CD8-positive, alpha-beta T cell (primary cell): ENCODE measurements at places on chromosomes 3 and 15.

- no peak for DNase-seq
Measured at GRCh38 chr3:106172780-106173179, 304.0 kb upstream of the CBLB start.

DNA sequence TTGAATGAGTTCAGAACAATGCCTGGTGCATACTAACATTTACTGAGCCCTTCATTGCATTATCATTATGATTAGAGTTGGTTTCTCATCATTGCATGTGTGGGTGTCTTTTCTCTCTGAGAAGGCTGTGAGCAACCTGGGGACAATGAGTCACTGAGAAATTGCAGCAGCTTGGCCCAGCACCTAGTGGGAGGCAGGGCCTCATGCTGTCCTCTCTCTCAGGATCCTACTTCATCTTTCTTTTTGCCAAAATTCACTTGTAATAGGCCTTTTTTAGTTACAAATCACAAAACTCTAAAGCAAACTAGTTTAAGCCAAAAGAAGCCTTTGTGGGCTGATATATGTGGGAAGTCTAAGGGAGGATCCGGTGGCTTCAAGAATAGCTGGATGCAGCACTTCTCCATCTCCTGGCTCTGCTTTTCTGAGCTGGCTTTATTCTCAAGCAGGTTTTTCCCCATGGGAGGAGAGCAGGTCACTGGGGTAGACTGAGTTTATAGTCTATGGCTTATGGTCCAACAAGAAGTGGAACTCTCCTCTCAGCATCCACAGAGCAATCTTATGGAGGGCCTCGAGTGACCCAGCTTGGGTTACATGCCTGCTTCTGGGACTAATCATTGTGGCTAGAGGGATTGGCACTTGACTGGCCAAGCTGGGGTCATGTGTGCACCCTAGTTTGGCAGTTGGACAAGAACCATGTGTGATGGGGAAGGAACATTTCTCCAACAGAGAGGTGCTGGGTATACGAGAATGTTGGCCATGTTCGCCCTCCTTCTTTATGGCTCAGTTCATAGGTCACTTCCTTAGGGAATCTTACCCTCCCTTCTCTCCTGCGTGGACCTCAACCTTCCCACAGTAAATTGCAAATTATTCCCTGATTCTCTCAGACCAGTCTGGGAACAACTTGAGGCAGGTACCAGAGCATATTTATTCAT, 8.7 kb upstream of the CAMK1 start:
- no peak for DNase-seq

GRCh38 chr3:185585518-185585858, 607 bp upstream of the SENP2 start:
- no peak for DNase-seq

DNA sequence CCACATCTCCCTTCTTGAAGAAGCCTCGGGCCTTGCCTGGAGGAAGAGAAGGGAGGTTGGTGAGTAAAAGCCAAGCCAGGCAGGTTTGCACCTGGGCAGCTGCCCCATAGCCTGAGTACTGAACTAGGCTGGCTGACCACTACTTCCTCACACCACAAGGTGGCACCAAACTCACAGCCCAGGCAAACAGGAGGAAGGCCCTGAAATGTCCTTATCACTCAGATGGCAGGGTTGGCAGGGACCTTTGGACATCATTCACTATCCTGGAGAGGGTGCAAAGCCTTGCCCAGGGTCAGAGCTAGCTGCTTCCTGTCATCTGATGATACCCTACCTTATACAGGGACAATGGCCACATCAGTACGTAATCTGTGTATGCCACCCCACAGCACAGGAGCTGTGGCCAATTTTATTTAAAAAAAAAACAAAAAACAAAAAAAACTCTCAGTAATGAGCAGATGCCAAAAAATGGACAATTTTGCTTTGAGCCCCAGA, 2.2 kb upstream of the GRAMD2A start:
- peak; percentile 77 for DNase-seq

DNA sequence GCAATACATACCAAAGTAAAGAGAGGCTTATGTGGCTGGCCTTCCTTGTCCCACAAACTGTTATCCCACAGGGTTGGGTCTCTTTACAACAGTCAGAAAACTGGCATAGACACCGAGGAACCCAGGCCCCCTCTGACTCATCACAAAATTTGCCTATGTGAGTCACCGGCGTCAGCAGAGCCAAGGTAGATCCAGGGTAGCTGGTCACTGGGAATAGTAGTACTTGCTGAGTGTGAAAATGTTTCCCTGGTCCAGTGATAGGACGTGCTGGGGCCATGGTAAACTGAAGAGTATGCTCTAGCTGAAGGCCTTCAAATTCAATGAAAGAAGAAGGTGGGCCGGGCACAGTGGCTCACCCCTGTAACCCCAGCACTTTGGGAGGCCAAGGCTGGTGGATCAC, 27.1 kb upstream of the SKIL start:
- DNase-seq: no peak

GRCh38 chr15:100341239-100341749, 481 bp downstream of the ADAMTS17 start:
- no peak for DNase-seq

DNA sequence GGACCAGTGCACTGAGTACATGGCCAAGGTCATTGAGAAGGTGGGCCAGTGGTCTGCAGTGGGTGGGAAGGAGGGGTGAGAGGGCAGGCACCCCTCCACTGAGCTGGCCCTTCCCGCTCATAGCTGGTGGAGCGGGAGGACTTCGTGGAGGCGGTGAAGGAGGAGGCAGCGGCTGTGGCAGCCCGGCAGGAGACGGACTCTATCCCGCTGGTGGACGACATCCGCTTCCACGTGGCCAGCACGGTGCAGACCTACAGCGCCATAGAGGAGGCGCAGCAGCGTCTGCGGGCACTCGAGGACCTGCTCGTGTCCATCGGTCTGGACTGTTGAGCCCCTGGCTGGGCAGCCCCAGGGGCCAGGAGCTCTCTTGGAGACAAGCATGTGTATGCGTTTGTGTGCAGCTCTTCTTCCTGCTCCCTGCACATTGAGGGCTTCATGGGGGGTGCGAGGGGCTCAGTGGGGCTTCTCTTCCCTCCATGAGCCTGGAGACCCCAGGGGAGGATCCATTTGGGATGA, 7.5 kb downstream of the ABTB1 start:
- no peak for DNase-seq

DNA sequence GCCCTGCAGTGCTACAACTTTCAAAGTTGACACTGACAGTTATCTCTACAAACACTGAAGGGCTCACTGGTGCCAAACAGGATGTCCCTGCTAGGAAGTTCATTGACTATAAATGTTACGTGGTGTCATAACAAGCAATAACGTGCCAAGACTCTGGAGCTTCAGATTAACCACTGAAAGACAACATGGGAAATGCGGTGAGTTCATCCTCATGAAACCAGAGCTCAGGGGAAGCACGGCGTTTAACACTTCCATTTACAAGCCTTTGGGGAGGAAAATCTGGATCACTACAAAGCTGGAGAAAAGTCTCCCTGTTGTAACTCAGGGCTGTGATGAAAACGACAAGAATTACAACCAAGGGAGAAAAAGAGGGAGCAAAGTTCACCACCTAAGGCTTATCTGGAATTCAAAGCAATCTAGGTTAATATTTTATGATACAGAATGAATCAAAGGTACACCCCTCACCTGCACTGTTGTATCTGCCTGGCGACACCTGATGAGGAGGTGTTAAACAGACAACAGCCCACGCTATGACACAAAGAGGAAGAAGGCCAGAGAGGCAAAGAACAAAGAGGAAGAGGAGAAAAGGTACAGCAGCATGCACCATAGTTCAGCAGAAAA, 27.0 kb downstream of the SHQ1 start:
- DNase-seq: no peak

GRCh38 chr15:51965691-51966090, 5.9 kb downstream of the LEO1 start:
- no peak for DNase-seq

- no peak for DNase-seq
Measured at GRCh38 chr3:148395821-148396220, 301.9 kb upstream of the AGTR1 start.

DNA sequence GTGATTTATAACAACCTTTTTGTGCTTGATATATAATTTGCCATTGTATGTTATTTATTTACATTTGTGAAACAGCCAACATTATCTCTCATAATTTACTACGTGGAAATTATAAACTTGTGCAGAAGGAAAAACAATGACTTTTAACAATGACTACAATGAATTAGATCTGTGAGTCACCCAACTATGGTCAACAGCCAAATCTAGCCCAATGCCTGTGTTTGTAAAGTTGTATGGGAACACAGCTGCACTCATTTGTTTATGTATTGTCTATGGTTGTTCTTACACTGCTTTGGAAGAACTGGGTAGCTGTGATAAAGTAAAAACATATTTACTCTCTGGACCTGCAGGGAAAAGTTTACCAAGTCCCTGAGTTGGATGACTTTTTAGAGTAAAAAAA, 110.4 kb downstream of the OTOL1 start:
- no peak for DNase-seq

GRCh38 chr15:25179673-25180511, 225.1 kb downstream of the SNRPN start:
- DNase-seq: peak; percentile 2

DNA sequence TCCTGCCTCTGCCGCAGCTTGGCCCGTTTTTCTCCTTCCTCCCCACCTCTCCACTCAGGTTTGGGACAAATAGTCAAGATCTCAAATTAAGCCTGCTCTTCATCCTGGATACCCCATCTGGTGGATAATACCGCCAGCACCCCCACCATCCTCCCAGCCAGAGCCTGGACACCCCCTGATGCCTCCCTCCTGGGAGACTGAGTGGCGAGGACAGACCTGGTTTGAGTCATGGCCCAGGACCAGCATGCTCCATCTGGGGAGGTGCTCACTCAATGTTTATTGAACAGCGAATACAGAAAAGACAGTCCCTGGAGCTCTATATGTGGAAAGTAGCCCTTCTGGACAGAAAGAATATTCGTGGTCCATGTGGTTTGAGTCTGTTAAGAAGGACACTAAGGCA, 23.3 kb downstream of the CTSH start:
- DNase-seq: no peak

DNA sequence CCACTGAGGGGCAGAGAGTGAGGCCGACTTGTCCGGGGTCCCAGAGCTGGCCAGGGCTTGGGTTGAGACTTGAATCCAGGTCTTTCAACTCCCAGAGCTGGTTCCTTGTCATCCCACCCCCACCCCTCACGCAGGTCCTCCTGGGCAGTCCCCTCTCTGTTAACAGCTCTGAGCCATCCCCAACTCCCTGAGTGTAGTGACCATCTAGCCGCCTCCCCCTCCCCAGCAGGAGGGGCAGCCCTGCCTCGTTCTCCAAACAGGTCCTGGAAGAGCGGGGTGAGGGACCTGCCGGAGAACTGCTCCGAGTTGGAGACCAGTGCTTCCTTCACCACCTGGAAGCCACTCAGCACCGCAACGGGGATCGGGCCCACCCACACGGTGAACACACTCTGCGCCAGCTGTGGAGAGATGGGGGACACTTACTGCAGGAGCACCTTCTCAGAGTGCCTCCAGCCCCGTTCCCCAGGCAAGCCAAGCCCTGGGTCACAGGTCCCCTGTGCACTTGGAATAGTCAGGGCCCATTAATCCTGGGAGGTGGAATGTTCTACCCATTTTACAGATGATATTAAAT, 24.4 kb upstream of the PARL start:
- no peak for DNase-seq

GRCh38 chr15:62649793-62650420, 392.6 kb upstream of the TPM1 start:
- DNase-seq: no peak

GRCh38 chr3:197083486-197083885, 53.9 kb upstream of the MELTF start:
- no peak for DNase-seq

DNA sequence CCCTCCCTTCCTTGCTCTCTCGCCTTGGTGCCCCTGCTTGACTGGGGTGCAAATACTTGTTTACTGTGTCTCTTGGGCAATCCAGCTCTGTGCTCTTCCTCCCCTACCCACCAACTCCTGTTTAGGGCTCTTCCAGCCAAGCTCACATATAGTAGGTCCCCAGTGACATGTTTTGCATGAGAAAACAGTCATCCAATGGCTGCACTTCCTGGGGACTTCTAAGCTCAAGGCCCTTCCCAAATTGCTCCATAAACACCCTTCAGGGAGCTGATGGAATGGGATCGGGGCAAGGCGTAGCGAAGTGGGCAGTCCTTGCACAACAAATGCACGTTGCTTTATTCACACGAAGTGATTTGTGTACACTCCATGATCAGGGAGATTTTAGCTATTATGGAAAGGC, 9.4 kb upstream of the COPG1 start:
- no peak for DNase-seq

DNA sequence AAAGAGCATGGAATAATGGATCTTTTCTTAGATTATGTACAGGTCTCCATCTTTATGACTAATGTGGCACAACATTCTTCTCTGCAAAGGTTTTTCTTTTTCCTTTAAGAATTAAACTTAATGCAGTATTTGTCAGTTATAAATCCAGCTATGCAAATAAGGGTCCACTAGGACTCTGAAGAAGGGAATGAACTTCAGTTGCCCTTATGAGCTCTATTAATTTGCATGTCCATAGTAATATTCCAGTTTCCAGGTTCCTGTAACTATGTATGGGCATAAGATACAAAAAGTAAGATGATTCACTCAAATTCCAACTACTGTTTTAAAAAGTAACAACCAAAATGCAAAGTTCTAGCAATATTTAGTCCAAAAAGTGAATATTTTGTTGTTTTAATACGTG, 337.4 kb downstream of the NLGN1 start:
- no peak for DNase-seq

DNA sequence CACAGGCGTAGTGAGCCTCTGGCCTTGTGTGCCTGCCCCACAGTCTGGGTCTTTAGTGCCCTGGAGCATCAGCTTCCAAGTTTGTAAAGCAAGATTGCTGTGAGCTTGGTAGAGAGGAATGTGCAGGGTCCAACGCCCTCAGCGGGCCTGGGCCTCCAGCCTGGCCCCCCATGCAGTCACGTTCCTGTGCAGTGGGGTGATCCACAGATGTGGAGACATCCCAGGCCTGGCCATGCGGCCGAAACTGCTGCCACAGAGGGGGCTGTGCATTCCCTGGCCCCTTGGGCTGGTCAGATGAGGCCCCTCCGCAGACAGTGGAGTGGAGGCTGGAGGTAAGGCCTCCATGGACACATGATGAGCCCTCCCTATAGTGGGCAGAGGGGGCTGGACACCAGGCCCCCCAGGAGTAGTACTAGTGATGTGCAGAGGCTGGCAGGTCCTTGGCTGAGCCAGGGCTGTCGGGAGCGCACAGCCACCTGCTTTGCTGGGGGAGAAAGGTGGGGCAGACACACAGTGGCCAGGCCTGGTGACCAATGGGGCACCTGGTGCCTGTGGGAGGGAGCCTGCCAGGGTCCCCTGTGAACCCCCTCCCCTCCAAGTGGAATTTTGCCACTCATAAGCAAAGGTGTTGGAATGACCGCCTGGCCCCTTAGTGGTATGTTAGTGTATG, 71.5 kb downstream of the EFCAB12 start:
- DNase-seq: no peak

- no peak for DNase-seq
Measured at GRCh38 chr3:100170486-100170885, 56.2 kb upstream of the FILIP1L start.

- no peak for DNase-seq
Measured at GRCh38 chr3:47716656-47717055, 65.0 kb downstream of the SMARCC1 start.

DNA sequence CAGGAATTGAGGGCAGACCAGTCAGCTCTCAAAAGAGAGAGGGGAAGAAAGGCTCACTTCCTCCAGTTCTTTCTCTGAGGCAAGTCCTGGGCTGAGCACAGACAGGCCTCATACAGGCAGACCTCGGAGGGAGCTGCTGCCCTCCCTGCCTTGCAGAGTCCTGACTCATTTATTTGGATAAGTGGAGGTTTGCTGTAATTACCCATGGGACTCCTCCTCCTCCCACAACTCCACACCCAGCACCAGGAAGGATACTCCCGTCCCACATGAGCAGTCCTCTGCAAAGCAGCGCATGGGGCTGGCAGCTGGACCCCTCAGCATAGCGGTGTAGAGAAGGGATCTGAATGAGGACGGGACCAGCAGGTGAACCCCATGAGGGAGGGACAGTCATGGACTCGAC, 13.4 kb upstream of the SCN10A start:
- no peak for DNase-seq
